ENCODE measurements at places on chromosomes 4 and X. TPM values are rescaled to one million over a fixed set of nuclear protein-coding genes. Genes with fewer than 3 reads are reported as not detected.

The IL3RA gene
- 1.6 TPM for total RNA-seq

The AMER1 gene
- 2.8 TPM for total RNA-seq

The GPRASP1 gene
- total RNA-seq, result 0.32 TPM

The VSIG1 gene
- total RNA-seq, result 0.16 TPM

The IL21 gene
- not detected for total RNA-seq

The OTUD6A gene
- total RNA-seq, result not detected

The IL1RAPL1 gene
- not detected for total RNA-seq

The VEGFD gene
- total RNA-seq, result not detected

The HELT gene
- total RNA-seq, result not detected

The ZNF182 gene
- total RNA-seq, result 3.2 TPM

The CPZ gene
- total RNA-seq, result 6.9 TPM

The FOXP3 gene
- not detected for total RNA-seq

The SHROOM4 gene
- 3.6 TPM for total RNA-seq

The AR gene
- 1.6 TPM for total RNA-seq

The FAM53A gene
- 16.4 TPM for total RNA-seq

The KLF8 gene
- 1.4 TPM for total RNA-seq

The PIGA gene
- 4.5 TPM for total RNA-seq

The RTL9 gene
- total RNA-seq, result 11.2 TPM

The UCP1 gene
- not detected for total RNA-seq

The XG gene
- 1.8 TPM for total RNA-seq

The ARHGAP6 gene
- 19.8 TPM for total RNA-seq

The PDLIM5 gene
- 90.8 TPM for total RNA-seq

The CHST7 gene
- total RNA-seq, result 38.2 TPM

The DGKK gene
- not detected for total RNA-seq

The SUPT20HL2 gene
- not detected for total RNA-seq

The MAP7D3 gene
- total RNA-seq, result 9.2 TPM

The TMEM156 gene
- 0.18 TPM for total RNA-seq

The UGT2B10 gene
- total RNA-seq, result not detected

The MTTP gene
- total RNA-seq, result not detected

The C4orf51 gene
- not detected for total RNA-seq

The EDA2R gene
- 7.1 TPM for total RNA-seq

The PNMA5 gene
- total RNA-seq, result not detected

The FGD1 gene
- 6.5 TPM for total RNA-seq

The HERC5 gene
- total RNA-seq, result 0.16 TPM

The HS6ST2 gene
- total RNA-seq, result not detected

The ESX1 gene
- total RNA-seq, result not detected
